Left renal pelvis (tissue), 4 donors: ENCODE measurements at places on chromosomes 5 and 9.

DNA sequence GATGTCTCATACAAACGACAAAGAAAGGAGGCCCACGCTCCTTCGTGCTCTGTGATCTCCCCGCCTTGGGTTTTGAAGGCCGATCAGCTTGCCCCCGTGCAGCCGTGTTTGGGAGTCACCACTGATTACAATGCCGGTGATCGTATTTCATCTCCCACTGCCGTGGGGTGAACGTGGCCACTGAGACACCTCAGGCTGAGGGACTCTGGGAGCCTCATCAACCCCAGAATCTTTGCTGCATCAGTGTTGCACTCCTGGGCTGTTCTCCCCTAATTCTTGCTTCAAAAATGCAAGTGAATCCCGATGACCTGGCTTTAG is 194.2 kb downstream of the HSPA4 start:
- no peak for DNase-seq

- DNase-seq: no peak
Measured at GRCh38 chr5:151682751-151683331, 3.9 kb downstream of the SPARC start.

GRCh38 chr5:150153957-150154617 is 1.6 kb downstream of the PDGFRB start:
- no peak for DNase-seq

DNA sequence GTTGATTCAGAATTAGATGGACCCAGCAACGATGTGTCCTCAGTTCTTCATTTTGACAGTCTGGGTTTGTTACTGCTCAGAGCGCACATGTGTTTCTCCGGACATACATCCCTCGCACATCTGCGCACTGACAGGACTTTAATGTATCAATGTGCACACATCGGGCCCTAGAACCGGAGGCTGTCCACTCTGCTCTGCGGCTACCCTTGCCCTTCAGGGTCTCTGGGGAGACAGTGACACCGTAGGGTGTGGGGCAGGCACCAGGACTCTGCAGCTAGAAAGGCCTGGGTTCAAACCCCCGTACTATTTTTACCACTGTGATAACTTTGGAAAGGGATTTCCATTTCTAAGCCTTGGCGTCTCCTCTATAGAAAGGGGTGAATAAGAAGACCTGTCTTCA is 23.5 kb upstream of the LPCAT1 start:
- no peak for DNase-seq

DNA sequence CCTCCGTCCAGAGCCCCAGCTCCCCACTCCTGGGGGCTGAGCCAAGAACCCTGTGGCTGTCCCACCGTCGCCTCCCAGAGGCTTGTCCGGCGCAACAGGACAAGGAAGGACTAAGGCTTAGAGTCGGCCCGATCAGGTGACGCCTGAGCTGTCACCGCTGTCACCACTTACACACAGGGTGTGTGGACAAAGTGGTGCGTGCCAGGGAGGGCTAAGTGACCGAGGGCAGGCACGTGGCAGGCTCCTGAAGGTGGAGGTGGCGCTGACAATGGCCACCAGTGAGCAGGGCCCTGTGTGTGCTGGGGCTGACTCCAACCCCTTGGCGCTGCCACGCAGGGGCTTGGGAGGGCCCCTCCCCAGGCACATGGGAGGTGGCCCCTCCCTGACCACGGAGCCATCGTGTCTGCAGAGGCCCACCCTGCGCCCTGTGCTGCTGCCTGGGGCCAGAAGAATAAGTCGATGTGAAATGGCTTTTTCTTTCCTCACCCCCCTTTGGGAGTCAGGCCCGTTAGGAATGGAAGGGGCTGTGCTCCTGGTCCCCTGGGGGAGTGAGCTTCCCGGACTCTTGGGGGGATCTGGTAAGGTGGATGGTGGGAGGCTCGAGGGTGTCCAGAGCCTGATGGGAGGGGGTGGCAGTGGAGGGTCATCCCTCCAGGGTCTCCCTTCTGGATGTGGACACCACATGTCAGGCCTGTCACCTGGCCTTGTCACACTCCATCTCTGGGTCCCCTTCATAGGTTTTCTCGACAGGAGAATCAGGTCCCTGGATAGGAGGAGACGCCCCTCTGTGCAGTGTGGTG is 2.6 kb upstream of the GPSM1 start:
- no peak for DNase-seq

GRCh38 chr5:132095424-132095972 is 21.9 kb downstream of the CSF2 start:
- no peak for DNase-seq

DNA sequence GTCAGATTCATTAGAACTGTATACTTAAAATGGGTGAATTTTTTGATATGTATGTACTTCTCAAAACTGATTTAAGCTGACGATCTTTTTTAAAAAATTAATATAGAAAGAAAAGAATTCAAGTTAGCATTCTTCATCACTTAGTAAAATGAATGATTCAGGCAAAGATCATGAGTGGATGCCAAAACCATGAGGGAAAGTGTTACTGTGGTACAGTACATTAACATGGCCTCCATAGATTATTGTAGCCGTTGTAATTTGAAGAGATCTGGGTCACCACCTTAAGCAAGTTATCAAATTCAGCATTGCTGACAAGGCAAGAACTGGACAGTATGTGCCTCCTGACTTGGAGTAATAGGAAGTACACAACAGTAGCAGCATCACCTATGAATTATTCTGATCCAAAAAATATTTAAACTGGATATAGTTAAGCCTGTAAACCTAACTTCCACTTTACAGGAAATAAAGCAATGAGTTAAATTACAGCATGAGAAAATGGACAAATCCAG is 29.7 kb downstream of the C9orf85 start:
- DNase-seq: no peak
